ENCODE measurements at places on chromosomes 3 and 15.

DNA sequence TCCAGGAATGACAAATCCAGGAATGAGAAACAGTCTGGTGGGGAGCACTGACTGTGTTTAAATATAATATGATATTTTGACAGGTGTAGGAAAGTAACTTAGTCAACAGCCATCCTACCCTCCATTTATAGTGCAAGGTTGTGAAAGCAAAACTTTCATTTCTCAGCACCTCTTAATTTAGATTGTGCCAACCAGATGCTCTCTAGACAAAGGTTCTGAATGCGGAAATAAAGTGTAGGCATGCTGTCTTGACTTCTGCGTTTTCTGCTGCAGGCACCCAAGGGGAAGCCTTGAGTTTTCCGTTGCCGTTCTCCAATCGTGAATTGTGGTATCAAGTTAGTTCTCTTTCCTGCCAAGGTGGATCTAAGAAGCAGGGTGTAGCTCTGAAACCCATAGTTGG is 261.9 kb upstream of the SUCLG2 start:
- DNase-seq, result no peak

- DNase-seq, result no peak
Measured at GRCh38 chr3:23832523-23832922, 26.8 kb downstream of the UBE2E1 start.

- no peak for DNase-seq
Measured at GRCh38 chr3:64880916-64881315, 193.1 kb upstream of the ADAMTS9 start.

DNA sequence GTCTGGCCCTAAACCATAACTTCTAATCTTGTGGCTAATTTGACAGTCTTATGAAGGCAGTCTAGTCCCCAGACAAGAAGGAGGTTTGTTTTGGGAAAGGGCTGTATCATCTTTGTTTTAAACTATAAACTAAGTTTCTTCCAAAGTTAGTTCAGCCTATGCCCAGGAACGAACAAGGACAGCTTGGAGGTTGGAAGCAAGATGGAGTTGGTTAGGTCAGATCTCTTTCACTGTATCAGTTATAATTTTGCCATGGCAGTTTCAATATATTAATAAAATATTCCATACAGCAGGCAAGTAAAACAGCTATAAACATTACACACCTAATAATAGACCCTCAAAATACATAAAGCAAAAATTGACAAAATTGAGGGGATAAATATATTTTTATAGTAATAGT is 13.1 kb upstream of the ZNF662 start:
- no peak for DNase-seq

DNA sequence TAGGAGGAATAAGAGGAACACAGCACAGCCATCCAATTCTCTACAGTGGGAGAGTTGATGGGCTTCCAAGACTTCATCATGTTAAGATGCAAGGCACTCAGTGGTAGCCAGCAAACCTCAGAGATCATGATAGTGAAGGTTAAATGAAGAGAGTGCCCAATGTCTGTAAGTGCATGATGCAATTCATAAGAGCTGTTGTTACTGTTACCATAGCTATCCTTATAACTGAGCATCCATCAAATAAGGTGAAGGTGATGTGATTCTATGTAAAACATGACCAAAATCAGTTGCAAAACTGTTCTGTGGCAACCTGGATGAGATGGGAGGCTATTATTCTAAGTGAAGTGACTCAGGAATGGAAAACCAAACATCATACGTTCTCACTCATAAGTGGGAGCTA is 289.7 kb downstream of the MAGI1 start:
- no peak for DNase-seq

DNA sequence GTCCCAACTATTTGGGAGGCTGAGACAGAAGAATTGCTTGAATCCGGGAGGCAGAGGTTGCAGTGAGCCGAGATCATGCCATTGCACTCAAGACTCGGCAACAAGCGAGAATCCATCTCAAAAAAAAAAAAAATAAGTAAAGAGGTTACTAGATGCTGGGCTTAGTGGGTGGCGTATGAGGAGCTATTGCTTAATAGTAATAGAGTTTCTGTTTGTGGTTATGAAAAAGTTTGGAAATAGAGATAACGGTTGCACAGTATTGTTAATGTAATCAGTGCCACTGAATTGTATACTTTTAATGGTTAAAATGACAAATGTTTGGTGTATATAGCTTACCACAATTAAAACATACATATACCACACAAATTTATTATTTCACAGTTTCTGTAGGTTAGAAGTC is 14.7 kb upstream of the HHATL start:
- no peak for DNase-seq

DNA sequence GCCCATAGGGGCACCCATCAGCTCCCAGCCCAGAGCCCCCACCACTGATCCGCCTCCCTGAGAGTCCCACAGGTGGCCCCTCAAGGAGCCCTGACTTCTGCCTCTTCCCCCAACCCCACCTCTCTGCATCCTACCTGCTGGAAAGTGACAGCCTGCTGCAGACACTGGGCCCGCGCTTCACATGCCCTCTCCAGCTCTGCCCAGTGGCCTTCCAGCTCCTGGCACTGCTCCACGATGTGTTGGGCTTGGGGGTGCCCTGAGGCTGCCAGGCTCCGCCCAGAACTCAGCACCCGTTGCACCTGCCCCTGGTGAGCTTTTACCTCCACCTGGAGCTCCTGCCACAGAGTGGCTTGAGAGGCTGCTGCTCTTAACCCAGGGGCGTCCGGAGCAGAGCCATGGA is 20.1 kb downstream of the SPTBN5 start:
- DNase-seq, result no peak

DNA sequence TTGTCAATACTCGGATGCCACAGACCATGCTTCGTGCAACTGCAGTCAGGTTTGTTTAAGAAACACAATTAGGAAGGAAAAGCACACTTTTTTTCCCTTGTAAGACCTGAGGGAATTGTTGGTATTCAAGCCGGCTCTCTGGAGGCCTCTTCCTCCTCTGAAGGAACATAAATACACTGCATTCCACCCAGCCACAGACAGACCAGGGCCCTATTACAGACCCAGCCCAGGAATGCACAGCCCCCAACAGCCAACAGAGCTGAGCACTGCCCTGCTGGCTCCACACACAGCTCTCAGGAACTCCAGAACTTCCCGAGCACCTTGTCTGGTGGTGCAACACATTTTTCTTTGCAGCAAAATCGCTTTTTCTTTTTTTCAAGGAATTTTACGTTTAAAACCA is 488.7 kb upstream of the PROK2 start:
- no peak for DNase-seq

DNA sequence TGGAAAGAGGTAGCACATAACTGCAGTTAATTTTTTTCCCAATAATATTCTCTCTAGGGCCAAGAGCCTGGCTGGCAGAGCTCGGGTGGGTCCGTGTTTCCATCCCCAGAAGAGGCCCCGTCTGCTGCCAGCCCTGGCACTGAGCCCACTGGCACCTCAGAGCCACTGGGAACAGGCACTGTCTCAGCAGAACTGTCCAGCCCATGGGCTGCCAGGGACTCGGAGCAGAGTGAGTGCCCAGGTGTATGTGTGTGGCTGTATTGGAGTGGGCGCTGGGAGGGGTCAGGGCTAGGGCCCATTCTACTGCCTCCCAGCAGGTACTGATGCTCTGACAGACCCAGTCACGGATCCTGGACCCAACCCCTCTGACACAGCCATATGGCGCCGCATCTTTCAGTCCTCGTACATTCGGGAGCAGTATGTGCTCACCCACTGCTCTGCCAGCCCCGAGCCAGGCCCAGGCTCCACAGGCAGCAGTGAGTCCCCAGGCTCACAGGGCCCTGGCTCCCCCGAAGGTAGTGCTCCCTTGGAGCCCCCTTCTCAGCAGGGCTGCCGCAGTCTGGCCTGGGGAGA is 8.9 kb downstream of the VWA5B2 start:
- DNase-seq, result no peak

- DNase-seq, result no peak
Measured at GRCh38 chr3:78820542-78820941, 947.3 kb downstream of the ROBO1 start.

GRCh38 chr15:75430259-75430658 is 21.2 kb downstream of the SIN3A start:
- DNase-seq, result no peak

DNA sequence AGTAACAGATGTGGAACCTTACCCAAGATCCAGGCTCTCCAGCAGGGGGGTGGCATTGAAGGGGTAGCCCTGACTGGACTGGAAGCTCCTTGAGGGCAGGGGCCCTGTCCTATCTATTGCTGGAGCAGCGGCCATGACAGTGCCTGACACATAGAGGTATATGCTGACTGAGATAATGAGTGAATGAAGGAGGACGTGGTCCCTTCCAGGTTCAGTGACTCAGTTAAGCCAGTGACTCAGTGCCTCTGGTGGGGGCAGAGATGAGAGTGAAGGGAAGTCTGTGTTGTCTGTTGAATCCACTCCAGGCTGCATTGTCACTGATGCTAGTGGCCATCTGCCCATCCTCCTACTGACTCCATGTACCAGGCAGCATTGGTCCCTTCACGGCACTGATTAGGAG is 13.0 kb upstream of the CTXND1 start:
- peak; percentile 5 for DNase-seq

DNA sequence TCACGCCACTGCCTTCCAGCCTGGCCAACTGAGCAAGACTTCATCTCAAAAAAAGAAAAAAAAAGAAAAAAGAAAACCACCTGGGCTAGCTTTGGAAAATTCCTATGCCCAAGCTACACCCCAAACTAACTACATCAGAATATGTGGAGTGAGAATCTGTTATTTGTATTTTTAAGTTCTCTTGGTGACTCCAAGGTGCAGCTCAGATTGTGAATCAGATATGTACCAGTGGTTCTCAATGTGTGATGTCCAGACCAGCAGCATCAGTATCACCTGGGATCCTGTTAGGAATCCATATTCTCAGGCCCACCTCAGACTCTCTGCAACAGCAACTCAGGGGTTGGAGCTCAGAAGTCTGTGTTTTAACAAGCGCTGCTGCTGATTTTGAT is 376.8 kb downstream of the EDEM1 start:
- DNase-seq, result no peak

GRCh38 chr3:136141891-136142290 is 54.2 kb downstream of the MSL2 start:
- DNase-seq, result no peak

- DNase-seq, result no peak
Measured at GRCh38 chr3:99711351-99711750, 73.0 kb downstream of the COL8A1 start.

DNA sequence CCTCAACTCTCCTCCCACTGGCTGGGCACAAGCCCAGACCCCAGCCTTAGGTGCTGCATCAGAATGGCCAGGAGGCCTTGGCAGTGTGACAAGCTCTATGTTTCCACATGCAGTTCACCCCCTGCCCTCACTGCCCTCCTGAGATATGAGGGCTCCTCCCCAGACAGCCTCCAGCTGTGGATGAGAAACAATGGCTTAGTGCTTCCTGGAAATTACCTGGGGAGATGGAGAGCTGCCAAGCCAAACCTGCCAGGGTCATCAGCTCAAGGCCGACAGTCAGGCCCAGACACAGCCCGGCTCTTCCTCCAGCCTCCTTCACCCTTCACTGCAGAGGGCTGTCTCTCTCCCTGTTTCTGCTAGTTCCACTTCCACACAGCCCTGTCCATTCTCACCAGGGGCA is 76.3 kb downstream of the MYLK start:
- DNase-seq, result no peak

- DNase-seq, result no peak
Measured at GRCh38 chr3:63900459-63900858, 11.7 kb downstream of the SCAANT1 start.

GRCh38 chr15:32873284-32874114 is 155.7 kb downstream of the GREM1 start:
- DNase-seq, result no peak

GRCh38 chr3:148758303-148758884 is 60.7 kb downstream of the AGTR1 start:
- no peak for DNase-seq

DNA sequence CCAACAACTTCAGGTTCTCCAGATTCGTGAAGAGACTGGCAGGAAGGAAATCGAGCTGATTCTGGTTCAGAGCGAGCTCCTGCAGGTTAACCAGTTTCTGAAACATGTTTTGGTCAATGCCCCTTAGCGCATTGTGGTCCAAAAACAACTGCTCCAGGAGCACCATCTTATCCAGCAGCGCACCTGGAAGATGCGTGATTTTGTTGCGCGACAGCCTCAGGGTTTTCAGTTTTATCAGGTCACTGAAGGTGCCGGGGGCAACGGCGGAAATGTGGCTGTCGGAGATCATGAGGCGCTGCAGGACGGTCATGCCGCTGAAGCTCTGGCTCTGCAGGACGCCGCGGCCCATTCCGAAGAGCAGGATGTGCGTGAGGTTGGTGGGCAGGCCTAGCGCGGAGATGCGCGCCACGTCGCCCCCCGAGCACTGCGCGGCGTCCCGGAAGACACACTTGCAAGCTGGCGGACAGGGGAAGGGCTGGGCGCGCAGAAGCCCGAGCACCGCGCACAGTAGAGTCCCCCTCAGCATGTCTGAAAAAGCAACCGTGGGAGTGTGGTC is 1.2 kb downstream of the GP5 start:
- DNase-seq, result no peak

DNA sequence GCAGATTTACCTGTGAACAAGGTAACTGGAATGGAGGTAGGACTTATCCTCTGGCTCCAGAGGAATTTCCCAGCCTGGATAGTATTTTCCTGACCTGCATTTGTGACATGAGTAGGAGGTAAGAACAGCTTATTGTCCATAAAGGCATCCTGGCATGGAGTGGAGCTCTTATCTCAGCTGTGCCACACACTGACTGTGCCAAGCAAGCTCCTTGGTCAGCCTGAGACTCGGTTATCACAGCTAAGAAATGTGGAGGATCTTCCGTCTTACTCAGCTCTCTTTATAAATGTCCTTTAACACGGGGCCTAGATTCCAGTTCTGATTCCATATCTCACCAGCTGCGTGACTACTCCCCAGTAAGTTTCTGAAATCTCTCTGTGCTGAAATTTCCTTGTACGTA is 38.9 kb downstream of the SLCO3A1 start:
- no peak for DNase-seq

- DNase-seq, result no peak
Measured at GRCh38 chr15:52337198-52337853, 41.7 kb upstream of the MYO5C start.

DNA sequence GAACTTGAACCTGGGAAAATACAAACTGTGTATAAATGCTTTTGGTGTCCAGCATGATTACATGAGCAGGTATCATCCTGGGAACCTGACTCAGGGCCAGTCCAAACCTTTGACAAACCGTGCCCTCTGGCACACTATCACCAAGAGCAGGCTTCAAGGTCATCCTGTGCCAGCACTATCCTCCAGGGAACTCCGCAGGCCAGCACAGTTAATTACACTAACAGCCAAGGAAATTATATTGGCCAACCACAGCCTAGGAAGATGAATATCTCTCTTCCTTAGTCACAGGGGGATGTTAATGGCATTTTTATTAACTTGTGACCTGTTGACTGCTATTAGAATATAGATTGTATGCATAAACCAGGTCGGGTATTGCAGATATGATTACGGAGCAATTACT is 262.0 kb downstream of the TUSC7 start:
- DNase-seq, result no peak

All from stimulated activated CD4-positive, alpha-beta T cell treated with anti-CD3 and anti-CD28 coated beads, Interleukin-2, amount 100 ng/mL, for 48 hours (primary cell).